ENCODE measurements at places on chromosomes 11 and 22.

- no peak for DNase-seq
Measured at GRCh38 chr11:90593099-90593498, 370.2 kb upstream of the CHORDC1 start.

DNA sequence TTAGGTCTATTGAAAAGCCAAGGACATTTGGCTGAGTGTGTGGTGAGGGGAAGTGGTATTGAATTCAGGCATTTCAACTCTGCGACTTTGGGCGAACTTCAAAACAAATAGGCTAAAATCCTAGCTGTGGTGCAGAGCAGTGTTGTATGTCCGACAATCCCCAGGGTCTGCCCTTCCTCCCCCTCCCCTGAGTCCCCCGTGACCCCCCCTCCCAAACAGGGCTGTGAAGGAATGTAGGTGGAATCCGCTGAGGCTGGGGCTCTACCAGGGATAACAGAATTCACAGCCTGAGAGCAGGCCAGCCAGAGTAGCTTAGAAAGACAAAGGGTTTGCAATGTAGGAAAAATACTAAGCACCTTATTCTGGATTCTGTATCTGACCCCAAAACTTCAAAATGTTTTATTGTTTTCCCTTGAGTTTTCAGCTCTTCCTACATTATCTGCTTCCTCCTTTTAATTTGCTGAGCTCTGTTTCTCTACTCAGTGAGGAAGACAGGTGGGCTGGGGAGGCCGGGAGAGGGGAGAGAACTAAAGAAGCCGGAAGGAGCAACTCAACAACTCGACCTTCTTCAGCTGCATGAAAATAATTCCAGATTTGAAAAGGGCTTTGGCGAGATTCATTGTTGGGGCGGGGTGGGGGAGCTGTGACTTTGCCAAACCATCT lies 315.2 kb downstream of the BLID start:
- no peak for DNase-seq

- no peak for DNase-seq
Measured at GRCh38 chr22:38294193-38294592, 21.4 kb upstream of the TMEM184B start.

DNA sequence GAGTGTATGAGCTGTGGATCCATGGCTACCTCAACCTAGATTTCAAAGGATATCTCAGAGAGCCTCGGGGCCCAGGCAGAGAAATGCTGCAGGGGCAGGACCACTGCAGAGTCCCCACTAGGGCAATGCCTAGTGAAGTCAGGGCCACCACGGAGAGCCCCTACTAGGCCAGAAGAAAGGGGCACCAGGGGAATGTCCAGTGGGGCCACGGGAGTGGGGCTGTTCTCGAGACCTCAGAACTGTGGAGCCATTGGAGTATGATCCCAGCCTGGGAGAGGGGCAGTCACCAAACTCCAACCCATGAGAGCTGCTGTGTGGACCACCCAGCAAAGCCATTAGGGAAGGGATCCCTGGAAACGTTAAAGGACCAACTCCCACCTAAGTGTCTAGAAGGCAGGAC lies 24.5 kb downstream of the RTL6 start:
- DNase-seq, result no peak

DNA sequence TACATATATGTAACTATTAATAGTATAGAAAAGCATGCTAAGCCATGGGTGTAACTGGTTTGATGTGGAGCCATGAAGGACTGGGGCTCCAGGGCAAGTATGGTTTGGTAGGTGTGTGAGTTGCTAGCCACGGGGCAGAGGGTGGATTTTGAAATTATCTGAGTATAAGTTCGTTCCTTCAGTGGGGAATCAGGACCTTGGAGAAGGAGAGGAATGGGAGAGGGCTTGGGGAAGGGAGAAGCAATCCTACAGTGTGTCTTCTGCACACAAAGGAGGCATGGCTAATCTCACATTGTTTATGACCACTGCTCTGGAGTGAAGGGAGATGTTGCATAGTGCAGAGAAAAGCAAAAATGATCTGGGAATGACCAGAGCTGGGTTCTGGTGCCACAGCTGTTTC lies 127.8 kb upstream of the CADM1 start:
- DNase-seq, result no peak

DNA sequence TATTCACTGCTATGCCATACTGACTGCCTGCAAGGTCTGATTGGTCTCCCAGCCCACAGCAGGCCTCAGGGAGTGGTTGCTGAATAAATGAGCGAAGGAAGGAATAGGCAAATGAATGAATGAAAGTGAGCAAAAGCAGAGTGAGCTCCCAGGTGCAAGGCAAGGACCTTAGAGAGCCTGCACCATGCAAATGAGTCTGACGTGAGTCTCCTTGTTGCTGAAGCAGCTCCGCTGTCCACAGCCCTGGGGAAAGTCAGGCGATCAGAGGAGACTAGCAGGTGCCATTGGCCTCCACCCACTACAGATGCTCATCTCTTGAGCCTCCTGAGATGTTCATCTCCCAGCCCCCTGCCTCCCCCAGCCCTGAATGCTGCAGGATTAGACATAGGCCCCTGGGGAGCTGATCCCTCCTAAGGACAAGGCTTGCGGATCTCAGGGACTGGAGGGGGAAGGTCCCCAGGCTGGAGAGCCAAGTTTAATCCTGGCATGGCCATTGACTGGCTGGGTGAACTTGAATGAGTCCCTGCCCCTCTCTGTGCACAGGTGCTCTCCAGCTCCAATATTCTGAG lies 22.1 kb downstream of the GDPD5 start:
- no peak for DNase-seq

DNA sequence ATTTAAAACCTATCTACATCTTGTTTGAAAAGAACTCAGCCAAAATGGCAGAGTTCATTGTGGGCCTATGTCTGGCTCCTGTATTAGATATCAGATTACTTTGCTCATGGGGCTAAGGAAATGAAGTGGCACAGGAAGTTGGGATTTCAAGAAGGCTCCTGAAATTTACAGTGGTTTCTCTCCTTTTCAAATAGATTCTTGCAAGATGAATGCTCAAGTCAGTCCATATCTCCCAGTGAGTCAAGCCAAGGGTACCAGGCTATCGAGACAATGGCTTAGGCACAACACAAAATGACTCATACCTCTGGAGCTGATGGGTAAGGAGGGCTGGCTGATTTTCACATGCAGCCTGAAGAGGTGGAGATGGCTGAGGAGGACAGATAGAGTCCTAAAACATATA lies 24.1 kb upstream of the APOA1 start:
- no peak for DNase-seq

GRCh38 chr11:3901249-3902025 lies 46.0 kb downstream of the STIM1 start:
- DNase-seq, result no peak

DNA sequence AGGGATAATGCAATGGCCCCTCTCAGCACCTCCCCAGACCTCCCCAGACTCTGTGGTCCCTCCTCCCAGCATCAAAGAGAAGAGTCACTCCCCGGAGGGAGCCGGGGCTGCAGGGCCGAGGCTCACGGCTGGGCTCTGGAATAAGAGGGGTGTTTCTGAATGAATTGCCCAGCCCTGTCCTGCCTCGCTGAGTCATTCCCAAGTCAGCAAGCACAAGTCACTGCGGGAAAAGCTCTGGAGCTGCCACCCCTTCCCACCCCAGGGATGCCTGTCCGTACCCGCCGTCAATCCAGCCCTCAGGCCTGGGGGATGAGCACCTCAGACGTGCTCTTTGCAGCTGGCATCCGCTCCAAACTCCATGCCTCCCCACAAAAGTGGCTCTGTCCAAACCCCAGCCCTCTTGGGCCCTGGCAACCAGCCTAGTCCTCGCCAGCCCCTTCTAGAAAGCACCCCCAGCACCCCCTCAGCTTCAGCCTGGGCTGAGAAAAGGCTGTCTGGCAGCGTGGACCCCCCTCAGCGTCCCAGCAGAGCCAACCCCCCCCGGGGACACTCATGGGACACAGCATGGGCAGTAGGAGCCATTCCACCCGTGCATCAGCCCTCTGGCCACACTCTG lies 22.7 kb downstream of the CELSR1 start:
- no peak for DNase-seq
